Activated CD4-positive, alpha-beta T cell treated with anti-CD3 and anti-CD28 coated beads for 24 hours (primary cell): ENCODE measurements at places on chromosomes 7 and 10.

DNA sequence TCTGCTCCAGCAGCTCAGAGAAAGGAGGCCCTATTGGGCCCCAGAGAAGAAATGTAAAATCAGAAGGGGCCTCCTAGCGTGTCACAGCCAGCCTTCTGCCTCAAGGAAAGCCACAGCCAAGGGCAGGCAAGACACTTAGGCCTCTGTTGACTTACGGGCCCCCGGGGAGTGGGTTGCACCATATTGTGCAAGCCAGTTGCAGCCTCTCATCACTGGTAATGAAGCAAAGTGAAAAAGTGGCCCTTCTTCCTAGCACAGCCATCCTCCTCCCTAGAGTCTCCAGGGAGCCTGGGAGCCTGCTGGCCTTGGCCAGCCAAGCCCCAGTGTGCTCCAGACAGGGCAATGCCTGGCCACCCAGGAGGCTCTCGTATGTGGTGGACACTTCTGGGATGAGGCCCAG lies 56.2 kb upstream of the GDF10 start:
- no peak for DNase-seq

DNA sequence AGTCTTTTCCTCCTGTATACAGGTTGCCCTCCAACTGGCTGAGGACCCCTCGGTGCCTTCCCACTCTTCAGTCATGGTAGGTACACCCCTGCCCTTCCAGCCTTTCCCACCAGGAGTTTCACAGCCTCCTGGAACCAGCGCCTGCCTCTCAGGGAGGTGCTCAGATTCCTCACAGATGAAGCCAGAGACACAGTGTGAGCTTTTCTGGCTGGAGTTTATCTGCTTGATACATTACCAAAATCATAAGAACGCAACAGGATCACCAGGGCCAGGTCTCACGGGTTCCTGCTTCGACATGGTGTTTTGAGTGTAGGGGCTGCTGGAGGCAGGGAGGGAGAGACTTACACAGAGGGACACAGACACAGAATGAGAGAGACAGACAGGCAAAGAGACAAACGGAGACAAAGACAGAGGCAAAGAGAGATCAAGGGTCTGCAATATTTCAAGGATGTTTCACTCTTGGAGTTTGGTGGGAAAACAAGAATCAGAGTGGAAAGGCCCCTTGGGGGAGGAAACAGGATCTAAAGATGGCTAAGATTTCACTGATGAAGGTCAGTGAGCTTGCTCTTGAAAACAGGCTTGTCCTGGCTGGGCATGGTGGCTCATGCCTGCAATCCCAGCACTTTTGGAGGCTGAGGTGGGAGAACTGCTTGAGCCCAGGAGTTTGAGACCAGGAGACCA lies 6.5 kb upstream of the INMT start:
- DNase-seq, result no peak

- DNase-seq, result no peak
These were observed 34.5 kb downstream of the PAPSS2 start for GRCh38 chr10:87694011-87694794.

DNA sequence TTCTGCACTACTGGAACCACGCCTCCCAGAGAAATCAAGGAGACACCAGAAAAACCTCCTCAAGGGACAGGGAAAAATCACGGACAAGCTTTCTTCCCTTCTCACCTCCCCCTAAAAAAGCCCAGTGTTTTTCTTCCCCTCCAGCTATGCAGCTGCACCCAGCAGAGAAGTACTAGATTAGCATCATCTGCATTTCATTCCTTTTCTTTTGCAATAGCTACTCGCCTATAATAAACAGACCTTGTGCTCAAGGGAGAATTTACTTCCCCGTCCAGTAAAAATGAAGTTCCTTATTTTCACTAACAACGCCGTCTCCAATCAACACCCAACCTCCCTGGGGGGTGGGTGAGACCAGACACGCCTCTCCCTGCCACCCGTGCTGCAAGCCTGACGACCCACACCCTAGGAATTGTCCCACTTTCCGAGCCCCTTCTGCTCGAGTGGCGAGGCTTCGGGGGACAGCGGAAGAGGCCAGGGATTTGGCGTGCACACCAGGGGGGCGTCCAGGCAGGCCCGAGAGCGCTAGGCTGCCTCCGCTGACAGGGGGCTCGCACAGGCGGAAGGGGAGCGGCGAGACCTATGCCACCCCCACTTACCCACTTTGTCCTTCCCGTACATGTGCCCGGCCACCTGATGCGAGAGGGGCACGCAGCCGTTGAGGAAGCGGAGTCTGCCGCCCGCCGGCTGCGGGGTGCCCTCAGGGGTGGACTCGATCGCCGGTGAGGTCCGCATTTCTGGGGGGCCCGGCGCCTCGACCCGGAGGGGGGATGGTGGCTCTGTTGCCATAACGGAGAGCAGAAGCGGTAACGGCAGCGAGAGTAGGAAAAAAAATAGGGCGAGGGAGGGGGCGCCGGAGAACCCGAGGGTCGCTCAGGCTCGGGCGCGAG lies 625 bp downstream of the IPMK start:
- no peak for DNase-seq

GRCh38 chr10:110420401-110421193 lies 77.1 kb upstream of the DUSP5 start:
- DNase-seq, result no peak

DNA sequence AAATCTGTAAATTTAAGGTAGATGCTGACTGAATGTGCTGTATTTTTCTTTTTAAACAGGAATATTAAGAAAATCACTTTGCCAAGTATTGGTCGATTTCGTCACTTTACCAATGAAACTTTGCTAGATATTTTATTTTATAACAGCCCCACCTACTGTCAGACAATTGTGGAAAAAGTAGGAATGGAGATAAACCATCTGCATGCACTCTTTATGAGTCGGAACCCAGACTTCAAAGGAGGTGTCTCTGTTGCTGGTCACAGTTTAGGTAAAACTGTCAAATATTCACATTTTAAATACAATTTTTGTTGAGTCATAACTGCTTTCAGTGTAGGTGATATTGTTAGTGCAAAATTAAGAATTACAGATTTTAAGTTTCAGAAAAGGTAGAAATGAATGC lies 25.2 kb downstream of the SEC23IP start:
- DNase-seq, result no peak

DNA sequence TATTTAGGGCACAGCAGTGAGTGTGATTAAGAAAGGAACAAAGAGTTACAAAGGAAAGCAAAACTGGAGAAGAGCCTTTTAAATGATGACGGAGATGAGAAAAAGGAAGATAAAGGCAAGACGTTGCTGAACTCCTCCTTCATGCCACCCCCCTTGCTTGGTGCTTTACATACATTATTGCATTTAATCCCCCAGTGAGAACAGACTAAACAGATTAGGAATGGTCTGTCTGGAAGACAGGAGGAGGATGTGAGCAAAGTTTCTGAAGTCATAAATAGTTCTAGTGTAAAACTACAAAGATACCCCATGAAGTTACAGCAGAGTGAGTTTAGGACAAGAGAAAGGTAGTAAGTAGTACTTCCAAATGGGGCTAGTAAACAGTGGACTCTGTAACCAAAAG lies 113.5 kb downstream of the PLCE1 start:
- no peak for DNase-seq

GRCh38 chr10:127391875-127392274 lies 157.2 kb upstream of the NPS start:
- no peak for DNase-seq

DNA sequence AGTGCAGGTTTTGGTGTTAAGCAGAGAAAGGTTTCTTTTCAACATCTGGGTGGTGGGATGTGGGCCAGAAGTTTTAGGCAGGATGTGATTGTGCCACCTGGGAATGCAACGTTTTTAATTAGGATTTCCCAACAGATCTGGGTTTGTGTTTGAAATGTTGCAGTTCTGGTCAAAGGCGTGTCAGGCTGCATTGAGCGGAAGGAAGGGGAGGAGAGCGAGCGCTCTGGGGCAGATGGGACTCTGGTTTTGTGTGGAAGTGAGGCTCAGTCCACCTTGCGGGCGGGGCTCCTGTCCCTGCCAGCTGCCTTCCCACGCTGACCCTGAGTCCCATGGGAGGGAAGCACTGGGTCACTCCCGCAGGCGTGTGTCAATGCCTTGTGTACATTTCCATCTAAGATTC lies 767.7 kb downstream of the KCNMA1 start:
- no peak for DNase-seq

- DNase-seq, result peak; percentile 18
These were observed at the start of gene INA for GRCh38 chr10:103276896-103277712. Gene INA, plus strand, starts transcription at chr10:103277138. Its CDS starts 74 bp downstream, at chr10:103277212.

GRCh38 chr10:96093948-96094347 lies 36.1 kb upstream of the ZNF518A start:
- DNase-seq, result no peak

- no peak for DNase-seq
These were observed 54.5 kb downstream of the UBE3C start for GRCh38 chr7:157193274-157193673.

DNA sequence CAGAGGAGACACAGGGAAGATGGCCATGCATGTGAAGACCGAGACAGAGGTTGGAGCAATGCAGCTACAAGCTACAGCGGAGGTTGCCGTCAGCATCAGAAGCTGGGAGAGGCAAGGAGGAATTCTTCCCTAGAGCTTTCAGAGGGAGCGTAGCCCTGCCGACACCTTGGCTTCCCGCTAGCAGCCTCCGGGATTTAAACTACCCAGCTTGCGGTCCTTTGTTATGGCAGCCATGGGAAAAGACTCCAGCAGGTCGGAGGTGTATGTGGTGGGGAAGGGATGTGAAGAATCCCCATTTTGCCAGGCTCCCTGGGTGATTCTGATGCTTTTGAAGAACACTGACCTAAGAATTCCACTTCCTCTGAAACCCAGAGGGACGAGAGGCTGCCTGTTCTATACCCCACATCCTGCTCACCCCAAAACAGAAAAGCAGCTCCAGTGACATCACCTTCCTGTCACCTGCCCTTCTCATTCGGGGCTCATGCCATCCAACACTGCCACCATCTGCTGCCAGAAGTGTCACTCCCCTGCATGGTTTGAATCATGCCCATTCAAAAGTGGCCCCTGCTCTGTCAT lies 3.3 kb upstream of the SEPHS1 start:
- DNase-seq, result no peak

DNA sequence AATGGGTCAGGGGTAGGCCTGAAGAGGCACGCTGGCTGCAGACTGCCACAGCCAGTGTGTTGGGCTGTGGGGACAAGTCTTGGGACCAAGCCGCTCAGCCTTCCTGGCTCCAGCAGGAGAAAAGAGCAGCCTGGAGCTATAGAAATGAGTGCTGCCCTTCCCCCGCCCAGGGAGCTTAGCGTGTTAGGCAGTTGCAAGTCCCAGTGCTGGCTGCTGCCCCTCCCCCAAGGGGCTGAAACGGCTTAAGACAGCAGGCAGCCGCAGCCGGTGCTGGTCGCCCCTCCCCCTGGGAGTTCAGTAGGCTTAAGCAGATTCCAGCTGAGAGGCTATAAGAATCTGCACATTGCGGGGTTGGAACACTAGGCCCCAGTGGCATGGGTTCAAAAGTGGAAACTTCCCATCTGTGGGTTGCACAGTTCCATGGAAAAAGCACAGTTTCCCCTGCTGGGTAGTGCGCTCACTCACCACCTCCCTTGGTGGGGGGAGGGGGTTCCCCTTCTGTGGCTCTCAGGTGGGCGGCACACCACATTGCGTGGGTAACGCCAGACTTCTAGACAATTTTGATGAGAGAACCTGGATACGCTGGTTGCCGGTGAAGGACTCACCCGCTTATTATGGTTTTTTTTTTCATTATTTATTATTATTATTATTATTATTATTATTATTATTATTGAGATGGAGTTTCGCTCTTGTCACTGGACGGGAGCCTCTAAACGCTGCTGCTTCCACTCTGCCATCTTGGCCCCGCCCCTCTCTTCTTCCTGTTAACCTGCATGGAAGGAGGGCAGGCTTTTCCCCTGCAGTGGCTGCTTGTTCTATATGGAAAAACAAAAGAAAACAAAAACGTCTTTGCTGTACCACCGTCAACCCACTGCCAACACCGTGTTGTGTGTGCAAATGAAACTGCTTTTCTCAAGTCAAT lies 151.1 kb downstream of the CXCL12 start:
- DNase-seq, result no peak

DNA sequence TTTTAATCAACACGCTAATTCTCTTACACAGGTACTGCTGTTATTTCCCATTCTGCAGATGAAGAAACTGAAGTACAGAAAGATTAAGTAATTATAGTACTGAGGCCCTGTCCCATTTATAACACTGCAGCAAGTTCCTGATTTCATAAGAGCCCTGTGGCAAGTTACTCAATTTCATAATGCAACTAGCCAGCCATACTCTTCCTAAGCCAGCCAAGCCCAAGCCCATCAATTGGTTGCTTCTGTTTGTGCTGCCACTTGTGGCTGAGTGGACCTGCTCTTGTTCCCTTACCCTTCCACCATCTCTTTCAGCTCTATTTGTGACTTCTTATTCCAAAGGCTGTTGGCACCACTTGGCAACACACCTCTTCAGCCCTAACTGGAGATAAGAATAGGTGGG lies 19.7 kb upstream of the PRPF18 start:
- DNase-seq, result no peak

GRCh38 chr10:50272531-50272930 lies 21.2 kb upstream of the ASAH2 start:
- no peak for DNase-seq

DNA sequence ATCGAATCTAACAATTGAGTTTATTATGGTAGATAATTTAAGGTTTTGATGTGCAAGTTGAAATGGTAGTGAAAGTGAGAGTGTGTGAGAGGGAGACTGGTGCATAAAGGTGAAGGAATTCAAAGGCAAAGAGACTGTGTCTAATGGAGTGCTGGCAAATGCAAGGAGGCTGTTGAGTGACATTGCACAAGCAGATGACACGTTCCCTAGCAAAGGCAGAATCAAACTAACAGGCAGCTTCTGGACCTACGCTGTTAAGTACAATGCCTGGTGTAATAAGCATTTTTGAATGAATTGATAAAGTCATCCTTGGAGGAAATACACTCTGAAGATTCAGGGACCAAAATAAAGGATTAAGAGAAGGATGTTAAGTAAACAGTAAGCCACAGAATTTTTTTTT lies 11.7 kb upstream of the GPR141 start:
- no peak for DNase-seq

GRCh38 chr10:66951896-66952295 lies 26.1 kb downstream of the LRRTM3 start:
- DNase-seq, result no peak

- no peak for DNase-seq
These were observed 62.2 kb downstream of the CASD1 start for GRCh38 chr7:94571816-94572215.

GRCh38 chr10:34396663-34397062 lies 418.4 kb downstream of the PARD3 start:
- DNase-seq, result no peak

DNA sequence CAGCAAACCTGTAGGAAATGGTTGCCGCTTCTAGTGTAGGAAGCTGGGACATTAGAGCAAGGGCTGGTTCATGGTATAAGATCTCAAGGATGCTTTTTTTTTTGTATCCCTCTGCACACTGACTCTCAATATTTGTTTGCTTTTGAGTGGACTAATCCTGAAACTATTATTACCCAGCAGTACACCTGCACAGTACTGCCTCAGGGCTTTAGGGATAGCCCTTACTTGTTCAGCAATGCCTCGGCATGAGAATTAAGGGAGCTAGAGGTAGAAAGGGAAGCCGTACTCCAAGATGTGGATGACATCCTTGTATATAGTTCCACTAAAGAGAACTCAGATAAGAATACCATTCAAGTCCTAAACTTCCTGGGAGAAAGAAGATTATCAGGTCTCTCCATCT lies 70.5 kb downstream of the COPG2 start:
- DNase-seq, result no peak

- DNase-seq, result no peak
These were observed 79.0 kb downstream of the KIAA1549 start for GRCh38 chr7:138902161-138902560.
